ENCODE measurements at places on chromosomes 7 and 10.
A peak's percentile ranks its signal among the peaks of the same experiment; 100 is the strongest.

DNA sequence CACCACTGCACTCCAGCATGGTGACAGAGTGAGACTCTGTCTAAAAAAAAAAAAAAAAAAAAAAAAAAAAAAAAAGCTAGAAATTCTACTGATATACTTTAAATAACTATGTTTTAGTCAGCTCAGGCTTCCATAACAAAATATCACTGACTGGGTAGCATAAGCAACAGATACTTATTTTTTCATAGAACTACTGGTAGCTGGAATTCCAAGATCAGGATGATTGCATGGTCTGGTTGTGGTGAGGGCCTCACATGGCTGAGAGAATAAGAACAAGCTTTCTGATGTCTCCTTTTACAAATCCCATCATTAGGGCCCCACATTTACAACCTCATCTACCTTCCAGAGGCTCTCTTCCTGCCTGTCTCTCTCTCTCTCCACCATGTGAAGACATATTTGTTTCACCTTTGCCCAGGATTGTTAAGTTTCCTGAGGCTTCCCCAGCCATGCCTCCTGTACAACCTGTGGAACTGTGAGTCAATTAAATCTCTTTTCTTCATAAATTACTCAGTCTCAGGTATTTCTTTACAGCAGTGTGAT lies 126.7 kb upstream of the SEMA3C start:
- no peak for DNase-seq

GRCh38 chr10:12628964-12629766 lies 279.8 kb downstream of the CAMK1D start:
- no peak for DNase-seq

DNA sequence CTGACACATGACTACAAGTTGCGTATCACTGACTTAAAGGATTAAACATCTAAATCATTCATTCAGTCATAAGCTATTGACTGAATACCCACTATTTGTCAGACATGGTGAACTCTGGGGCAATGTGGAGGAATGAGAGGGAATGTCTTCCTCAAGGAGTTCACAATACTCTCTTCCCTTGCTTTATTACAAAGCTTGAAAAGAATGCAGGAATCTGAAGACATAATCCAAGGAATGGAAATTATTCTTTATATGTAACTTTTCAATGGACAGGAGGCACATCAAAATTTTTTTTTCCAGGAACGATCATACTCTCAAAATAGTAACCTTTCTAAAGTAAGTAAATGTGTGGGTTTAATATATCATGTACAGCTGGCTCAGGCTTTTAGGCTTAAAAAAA lies 111.9 kb downstream of the ATXN7L1 start:
- no peak for DNase-seq

DNA sequence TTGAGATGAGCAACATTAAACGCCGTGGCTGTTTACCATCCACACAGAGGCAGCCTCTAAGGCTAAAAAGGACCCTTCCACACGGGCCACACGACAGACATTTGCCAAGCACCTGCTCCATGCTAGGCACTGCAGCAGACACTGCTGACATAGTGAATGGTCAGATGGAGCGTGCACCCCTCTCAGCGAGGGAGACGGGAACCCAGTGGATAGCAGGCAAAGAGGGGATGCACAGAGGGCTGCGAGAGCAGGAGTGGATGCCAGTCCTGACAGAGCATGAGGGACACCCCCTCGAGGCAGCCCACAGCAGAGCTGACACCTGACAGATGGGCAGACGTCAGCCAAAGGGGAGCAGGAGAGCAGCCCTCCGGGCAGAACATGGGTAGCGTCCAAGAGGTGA lies 5.6 kb upstream of the STK32C start:
- DNase-seq, result no peak

DNA sequence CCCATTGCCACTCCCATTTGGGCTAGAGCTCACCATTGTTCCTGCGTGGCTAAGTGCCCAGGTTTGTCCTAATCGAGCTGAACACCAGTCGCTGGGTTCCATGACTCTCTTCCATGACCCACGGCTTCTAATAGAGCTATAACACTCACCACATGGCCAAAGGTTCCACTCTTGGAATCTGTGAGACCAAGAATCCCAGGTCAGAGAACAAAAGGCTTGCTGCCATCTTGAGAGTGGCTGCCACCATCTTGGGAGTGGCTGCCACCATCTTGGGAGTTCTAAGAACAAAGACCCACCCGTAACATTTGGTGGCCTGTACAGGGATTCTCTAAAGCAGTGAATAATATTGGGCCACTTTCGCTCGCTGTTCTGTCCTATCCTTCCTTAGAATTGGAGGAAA lies 37.0 kb downstream of the AKR1B15 start:
- no peak for DNase-seq

- peak; percentile 62 for DNase-seq
These were observed 86.5 kb downstream of the HIPK2 start for GRCh38 chr7:139691253-139691781.

DNA sequence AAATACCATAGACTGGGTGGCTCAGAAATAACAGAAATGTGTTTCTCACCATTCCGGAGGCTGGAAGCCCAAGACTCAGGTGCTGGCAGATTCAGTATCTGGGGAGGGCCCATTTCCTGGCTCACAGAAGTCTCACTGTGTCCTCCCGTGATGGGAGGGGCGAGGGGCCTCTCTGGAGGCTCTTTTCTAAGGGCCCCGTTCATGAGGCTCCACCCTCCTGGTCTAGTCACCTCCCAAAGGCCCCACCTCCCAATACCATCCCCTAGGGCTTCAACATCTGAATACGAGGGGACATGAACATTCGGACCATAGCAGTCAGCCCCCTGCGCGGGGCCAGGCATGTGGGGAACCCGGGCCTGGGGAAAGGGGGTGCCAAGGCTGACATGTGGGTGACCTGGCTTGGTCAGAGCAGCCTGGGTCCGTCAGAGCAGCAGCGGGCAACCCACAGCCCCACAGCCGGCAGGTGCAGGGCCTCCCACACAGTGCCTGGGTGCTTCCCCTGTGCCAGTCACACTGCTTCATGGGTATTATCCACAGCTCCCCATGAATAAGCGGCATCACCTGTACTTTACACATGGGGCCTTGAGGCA lies 13.3 kb upstream of the CNPY1 start:
- no peak for DNase-seq

DNA sequence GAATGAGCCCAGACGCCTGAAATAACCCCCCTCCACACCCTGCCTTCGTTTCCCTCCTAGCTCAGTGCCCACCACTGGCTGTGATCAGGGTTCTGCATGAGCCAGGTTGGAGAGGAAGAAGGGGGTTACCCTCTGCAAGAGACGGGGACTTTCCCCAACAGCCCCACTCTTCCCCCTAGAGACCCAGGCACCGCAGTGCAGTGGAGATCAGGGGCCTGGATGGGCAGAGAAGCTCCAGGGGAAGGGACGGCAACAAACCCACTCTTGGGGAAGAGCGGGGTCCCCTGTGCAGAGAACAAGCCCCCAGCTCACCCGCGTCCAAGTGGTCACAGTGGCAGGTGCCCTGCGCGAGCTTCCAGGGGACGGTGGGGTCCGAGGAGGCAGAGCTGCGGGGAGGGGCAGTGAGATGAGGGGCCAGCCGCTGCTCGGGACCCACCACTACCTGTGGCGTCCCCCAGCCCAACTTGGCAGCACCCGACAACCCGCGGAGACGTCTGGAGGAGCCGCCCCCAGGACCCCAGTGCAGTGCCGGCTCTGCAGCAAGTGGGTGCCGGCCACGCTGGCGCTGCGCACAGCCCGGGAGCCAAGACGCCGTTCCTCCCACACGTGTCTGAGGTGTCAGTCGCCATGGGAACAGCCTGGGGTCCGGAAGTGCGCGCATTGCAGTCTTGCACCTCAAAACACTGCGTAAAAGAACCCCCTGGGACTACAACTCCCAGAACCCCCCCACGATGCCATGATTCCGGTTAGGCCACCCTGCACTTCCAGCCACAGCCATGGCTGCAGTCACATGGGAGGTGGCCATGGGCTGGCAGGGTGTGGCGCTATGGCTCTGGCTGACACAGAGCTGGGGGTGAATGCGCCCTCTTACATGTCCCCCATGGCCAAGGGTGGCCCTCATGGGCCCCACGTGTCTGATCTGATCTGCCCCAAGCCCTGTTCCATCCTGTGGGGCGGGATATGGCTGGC lies 45.8 kb upstream of the WIPI2 start:
- DNase-seq, result peak; percentile 7

- no peak for DNase-seq
These were observed 238.4 kb upstream of the ZMIZ1 start for GRCh38 chr10:78830062-78830975.

- DNase-seq, result no peak
These were observed 93.6 kb downstream of the NKX6-2 start for GRCh38 chr10:132692311-132692710.

GRCh38 chr10:116905845-116906210 lies 56.5 kb downstream of the ENO4 start:
- DNase-seq, result no peak

DNA sequence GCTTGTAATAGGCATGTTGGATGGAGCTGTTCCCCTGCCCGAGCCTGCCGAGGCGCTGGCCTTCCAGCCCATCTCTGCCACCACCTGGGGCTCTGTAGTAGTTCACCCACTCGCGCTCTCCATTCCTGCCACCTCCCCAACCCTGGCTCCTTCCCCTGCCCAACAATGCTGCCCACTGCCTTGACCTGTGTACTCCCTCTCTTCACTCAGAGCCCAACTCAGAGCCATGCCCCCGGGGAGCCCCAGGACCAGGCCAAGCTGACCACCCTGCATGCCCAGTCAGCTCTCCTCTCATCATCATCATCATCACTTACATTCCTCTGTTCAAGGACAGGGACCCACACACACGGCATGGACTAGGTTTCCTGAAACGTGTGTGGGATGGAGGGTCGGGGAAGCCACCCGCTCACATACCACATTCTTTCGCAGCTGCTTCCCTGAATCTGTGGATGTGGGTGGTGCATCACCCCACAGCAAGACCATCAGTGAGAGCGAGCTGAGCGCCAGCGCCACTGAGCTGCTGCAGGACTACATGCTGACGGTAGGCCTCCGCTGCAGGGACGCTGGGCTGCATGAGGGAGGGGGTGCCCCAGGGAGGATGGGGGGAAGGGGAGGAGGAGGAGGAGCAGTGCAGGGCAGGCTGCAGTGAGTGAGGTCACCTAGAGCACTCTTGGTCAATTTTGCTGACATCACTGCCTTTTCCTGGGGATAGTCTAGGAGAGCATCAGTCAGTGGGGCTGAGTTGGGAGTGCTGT lies 15.6 kb downstream of the NACAD start:
- no peak for DNase-seq

GRCh38 chr10:88253128-88253527 lies 330.0 kb downstream of the RNLS start:
- DNase-seq, result no peak

- DNase-seq, result no peak
These were observed 18.1 kb downstream of the HGF start for GRCh38 chr7:81751619-81752317.

GRCh38 chr10:70233939-70234300 lies 691 bp upstream of the PPA1 start:
- no peak for DNase-seq

- no peak for DNase-seq
These were observed 53.3 kb downstream of the ADCYAP1R1 start for GRCh38 chr7:31105256-31105950.

DNA sequence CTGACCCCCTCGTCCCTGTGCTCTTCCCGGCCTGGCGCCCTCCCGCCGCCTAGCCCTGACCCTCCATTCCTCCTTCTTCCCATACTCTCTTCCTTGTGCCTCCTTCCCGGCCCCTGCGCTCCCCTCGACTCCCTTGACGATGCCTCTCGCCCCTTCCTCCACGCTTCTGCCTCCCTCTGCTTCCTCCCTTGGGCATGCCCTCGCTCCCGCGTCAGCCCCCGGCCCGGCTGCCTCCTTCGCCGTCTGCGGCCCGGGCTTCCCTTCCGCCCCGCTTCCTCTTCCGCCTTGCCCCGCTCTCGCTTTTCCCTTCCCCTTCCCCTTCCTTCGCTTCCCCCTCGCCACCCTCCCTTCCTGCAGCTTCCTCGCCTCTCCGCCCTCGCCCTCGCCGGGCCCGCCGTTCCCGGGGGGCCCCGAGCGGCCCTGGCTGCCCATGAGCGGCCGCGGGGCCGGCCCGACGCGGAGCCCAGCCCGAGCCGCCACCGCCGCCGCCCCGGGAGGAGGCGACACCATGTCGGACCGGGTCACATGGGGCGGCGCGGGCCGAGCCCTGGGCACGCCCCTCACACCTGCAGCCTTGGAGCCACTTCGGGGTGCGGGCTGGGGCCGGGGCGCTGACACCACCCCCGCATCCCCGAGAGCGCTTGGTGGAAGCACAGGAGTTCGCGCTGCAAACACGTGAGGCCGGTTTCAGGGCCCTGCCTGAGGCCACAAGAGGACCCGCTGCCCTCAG lies at the start of gene FBXW4:
FBXW4 (minus strand) TSS at position 497 of the 730 bp plus-strand sequence; CDS start at position 432, 65 bp downstream.
- DNase-seq, result peak; percentile 76

GRCh38 chr10:110360857-110361474 lies 56.2 kb upstream of the SMNDC1 start:
- DNase-seq, result no peak

GRCh38 chr7:70498232-70498992 lies 633.5 kb upstream of the GALNT17 start:
- DNase-seq, result no peak

DNA sequence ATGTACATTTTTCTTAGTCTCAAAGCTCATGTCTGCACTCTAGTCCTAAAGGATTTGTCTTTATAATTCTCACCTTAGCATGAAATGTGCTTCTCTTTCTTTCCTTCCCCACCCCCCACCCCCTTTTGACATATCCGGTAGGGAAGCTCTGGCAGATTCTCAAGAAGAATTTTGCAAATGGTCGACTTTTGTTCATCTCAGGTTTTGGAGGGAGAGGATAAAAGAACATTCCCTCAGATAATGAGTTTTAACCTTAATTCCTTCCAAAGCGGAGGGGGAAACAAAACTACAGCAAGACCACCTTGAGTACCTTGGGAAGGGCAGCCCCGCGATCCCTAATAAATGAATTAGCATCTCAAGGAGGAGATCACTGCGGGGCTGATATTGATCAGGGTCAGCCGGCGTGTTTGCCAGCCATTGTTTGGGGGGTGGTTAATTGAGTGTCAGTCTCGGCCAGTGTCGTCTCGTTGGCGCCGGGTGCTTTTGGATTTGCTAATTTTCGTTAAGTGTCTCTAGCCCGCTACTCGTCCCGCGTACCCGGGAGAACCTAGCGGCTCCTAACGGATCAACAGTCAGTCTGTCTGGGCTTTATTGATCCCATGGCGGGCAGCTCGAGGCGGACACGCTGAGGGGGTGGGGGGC lies 874 bp upstream of the BAMBI start:
- DNase-seq, result peak; percentile 13

All from cerebellum (tissue), 4 donors.